Hypothalamus (tissue), 51 donors: ENCODE measurements at places on chromosomes 5 and 9.

- DNase-seq: no peak
These were observed 289.3 kb downstream of the KIAA0825 start for GRCh38 chr5:94329115-94329514.

- DNase-seq: no peak
These were observed 3.0 kb downstream of the EIF4EBP3 start for GRCh38 chr5:140550147-140551079.

DNA sequence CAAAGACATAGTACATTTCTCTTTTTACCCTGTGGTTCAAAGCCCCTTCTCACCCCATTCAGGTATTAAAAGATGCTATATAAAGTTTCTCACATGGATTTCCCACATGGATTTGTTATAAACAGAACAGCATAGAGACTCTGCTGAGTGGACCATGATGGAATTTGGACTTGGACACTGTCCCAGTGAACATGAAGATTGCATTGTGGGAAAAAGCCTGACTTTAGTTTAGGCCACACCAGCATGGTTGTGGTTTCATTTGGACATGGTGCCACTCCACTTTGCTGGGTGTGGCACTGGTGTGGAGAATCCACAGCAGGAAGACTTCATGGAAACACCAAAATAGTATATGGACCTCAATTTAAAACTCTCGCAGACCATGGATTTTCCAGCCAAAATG, 124.6 kb downstream of the ARHGAP26 start:
- DNase-seq: no peak

- DNase-seq: no peak
These were observed 346.4 kb upstream of the SLC24A2 start for GRCh38 chr9:20135119-20135697.

GRCh38 chr9:136013116-136013515, 51.9 kb upstream of the UBAC1 start:
- no peak for DNase-seq

DNA sequence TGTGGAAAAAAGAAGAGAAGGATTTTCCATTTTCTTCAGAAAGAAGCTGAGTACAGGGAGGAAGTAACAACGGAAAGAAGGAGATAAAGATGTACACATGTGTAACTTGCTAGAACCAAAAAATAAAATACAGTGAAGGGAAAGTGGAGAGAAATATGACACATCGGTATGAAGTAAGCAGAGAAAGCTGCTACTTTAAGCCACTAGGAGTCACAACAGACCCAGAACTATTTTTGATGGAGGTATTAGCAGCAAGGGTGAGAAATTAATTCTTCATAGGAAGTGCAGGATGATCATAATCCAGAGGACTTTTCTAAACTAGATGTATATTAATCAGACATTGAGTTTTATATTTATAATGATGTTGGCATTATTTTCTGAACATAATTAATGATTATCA, 88.5 kb downstream of the FAM174A start:
- DNase-seq: no peak
